ENCODE measurements at places on chromosomes 7 and 10. TPM values are rescaled to one million over a fixed set of nuclear protein-coding genes. Genes with fewer than 3 reads are reported as not detected.

DNA sequence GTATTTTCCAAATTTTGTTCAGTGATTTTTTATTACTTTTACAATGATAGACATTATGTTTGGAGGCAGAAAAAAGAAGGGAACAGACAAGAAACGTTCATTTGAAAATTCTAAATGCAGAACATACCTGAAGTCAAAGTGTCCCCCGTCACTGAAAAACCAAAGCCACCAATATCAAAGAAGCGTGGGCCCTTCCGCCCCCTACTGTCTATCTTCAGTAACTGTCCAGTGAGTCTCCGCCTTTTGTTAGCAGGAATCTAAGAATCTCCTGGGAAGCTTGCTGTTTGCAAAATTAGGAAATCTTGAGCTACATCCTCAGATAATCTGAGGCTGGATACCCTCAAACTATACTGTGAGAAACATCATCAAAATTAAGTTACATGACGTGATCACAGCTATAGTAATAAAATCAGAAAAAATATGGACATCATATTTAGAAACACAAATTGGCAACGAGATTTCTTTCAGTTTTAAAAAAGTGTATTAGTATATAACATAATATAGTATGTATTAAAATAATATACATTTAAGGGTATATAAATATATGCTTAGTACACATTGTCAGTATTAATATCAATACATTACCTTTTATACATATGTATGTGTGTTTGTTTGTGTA, 169.3 kb upstream of the AKR1E2 start:
- no peaks in the 10 kb centered on the region for H3K27me3 ChIP-seq
- no peak for DNase-seq
- no peak overlapping the region for H3K4me3 ChIP-seq
- H3K4me1 ChIP-seq, result peaks cover 31% of the 10 kb centered on the region

DNA sequence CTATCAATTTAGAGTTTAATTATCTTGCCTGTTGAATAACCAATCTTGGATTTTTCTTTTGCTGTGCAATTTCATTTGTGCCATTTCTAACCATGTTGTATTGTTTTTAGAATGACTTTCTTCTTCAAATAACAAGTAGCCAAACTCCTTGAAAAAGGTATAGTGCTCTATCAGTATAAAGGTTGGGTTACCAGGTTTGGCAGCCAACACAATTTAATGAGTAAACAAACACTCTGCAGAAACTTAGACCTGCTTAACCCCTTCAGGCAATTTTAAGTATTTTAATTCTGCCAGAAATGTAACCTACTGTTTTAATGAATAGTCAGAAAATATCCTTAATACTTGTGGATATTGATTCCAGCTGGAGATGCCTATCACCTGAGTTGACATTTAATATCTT, 299.8 kb downstream of the ARL4A start:
- H3K27ac ChIP-seq, result no peak overlapping the region
- H3K4me3 ChIP-seq, result no peak overlapping the region
- DNase-seq, result no peak
- no peaks in the 10 kb centered on the region for H3K36me3 ChIP-seq
- H3K4me1 ChIP-seq, result peaks cover 6% of the 10 kb centered on the region
- H3K27me3 ChIP-seq, result no peaks in the 10 kb centered on the region

DNA sequence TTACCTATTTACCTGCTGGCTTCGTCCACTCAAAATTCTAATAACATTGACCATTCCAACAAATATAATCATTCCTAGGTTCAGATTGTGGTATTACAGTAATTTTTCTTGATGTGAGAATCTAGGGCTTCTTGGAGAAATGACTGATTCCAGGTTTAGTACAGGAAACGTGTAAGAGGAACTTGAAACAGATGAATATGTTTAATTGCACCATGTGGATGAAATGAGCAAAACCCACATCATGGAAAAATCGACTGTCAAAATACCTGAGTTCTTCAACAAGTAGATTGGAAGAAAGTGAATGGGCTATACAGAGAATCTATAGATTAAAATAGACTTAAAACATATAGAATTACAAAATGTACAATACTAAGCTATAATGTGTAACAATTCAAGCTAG, 24.9 kb upstream of the OR9A4 start:
- H3K4me3 ChIP-seq, result no peak overlapping the region
- H3K36me3 ChIP-seq, result no peaks in the 10 kb centered on the region
- H3K4me1 ChIP-seq, result no peaks in the 10 kb centered on the region
- no peak overlapping the region for H3K27ac ChIP-seq
- DNase-seq, result no peak

- no peak overlapping the region for H3K4me3 ChIP-seq
- H3K4me1 ChIP-seq, result peaks cover 7% of the 10 kb centered on the region
- no peak for DNase-seq
- no peaks in the 10 kb centered on the region for H3K27me3 ChIP-seq
Observed at GRCh38 chr7:102073931-102074880, 212.5 kb upstream of the SH2B2 start.

DNA sequence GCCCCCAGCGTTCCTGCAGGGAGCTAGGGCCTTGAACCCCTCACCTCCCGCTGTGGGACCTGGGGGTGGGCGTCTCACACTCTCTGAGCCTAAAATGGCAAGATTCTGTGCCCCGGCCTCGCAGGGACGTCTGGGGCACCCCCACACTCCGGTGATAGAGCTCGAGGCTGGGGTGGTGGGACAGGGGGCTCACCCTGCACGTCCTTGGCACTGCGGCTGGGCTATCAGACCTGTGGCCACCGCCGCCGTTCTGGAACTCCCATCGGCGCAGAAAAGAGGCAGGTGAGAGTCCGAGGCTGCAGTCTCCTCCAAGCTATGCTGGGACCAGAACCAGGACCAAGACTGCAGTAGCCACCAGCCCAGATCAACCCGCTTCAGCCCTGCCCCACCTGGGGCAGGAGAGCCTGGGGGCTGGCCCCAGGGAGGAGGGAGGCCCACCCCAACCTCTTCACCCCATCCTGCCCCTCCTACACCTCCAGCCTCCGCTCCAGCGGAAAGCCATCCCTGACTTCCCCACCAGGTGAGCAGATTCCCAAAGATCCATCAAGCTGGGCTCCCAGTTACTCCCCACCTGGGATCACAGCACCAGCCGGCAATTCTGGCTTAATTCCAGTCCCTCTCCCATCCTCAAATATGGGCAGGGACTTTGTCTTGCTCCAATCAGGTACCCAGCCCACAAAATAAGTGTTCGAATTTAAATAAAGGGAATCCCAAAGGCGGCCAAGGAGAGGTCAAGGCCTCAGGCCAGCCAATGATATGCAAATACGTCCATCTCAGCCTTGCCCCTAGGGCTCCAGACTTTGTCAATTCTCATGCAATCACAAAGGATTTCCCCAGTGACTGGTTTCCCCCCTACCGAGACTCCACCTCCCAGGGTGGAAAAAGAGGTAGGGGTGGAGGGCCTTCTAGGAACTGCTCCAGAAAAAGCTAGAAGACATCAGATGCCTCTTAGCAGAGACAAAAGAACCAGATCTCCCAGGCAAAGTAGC, 16.4 kb downstream of the TNRC18 start:
- no peaks in the 10 kb centered on the region for H3K27me3 ChIP-seq
- peaks cover 14% of the 10 kb centered on the region for H3K36me3 ChIP-seq
- peaks cover 26% of the 10 kb centered on the region for H3K4me1 ChIP-seq
- DNase-seq, result no peak
- H3K27ac ChIP-seq, result peak overlapping the region; percentile 60
- H3K4me3 ChIP-seq, result no peak overlapping the region

- H3K36me3 ChIP-seq, result no peaks in the 10 kb centered on the region
- no peak overlapping the region for H3K27ac ChIP-seq
- no peak for DNase-seq
- no peaks in the 10 kb centered on the region for H3K4me1 ChIP-seq
- no peak overlapping the region for H3K4me3 ChIP-seq
Observed at GRCh38 chr10:62182595-62182994, 86.0 kb downstream of the RTKN2 start.

DNA sequence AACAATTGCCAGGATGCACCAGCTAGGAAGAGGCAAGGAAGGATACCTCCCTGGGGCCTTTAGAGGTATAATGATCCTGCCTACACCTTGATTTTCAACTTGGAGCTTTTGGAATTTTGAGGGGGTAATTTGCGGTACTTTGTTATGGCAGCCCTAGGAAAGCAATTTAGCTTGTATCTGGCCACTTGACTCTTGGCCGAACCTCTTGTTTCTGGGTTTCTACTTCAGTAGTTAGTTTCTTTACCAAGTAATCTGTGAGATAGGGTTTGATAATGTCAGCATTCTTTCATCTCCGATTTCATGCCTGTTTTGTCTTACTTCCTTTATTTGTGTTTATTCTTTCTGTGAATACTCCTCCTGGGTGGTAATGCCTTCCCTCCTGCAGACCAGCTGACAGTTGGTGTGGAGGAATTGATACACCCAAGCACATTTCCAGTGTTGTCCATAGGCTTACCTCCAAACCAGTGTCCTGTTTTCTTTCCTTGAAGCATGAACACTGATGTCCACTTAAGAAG, 163.7 kb downstream of the SND1 start:
- peaks cover 57% of the 10 kb centered on the region for H3K4me1 ChIP-seq
- no peaks in the 10 kb centered on the region for H3K27me3 ChIP-seq
- H3K4me3 ChIP-seq, result no peak overlapping the region
- DNase-seq, result no peak
- no peak overlapping the region for H3K27ac ChIP-seq

DNA sequence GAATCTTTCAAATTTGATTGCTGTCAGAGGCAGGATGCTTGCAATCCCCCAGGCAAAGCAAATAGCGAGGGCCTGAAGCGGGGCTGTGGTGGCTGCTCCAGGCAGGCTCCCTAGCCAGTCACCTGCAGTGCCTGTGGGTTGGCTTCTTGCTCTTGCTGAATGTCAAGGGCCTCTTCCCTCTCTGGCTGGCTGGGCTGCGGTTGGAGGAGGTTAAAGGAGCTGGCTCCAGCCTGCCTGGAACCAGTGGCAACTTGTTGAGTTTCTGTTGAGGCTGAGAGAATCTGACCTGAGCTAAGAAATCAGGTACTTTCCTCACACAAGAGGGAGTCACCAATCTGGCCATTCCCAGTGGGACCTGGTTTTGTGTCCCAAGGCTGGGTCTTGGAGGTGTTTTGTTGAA, 134.7 kb downstream of the TMEM178B start:
- no peak overlapping the region for H3K4me3 ChIP-seq
- H3K4me1 ChIP-seq, result no peaks in the 10 kb centered on the region
- H3K27me3 ChIP-seq, result peaks cover 4% of the 10 kb centered on the region

- H3K36me3 ChIP-seq, result no peaks in the 10 kb centered on the region
- no peaks in the 10 kb centered on the region for H3K27me3 ChIP-seq
- no peak overlapping the region for H3K27ac ChIP-seq
- no peak overlapping the region for H3K4me3 ChIP-seq
- peaks cover 7% of the 10 kb centered on the region for H3K4me1 ChIP-seq
Observed at GRCh38 chr10:129552119-129552518, 85.1 kb downstream of the MGMT start.

DNA sequence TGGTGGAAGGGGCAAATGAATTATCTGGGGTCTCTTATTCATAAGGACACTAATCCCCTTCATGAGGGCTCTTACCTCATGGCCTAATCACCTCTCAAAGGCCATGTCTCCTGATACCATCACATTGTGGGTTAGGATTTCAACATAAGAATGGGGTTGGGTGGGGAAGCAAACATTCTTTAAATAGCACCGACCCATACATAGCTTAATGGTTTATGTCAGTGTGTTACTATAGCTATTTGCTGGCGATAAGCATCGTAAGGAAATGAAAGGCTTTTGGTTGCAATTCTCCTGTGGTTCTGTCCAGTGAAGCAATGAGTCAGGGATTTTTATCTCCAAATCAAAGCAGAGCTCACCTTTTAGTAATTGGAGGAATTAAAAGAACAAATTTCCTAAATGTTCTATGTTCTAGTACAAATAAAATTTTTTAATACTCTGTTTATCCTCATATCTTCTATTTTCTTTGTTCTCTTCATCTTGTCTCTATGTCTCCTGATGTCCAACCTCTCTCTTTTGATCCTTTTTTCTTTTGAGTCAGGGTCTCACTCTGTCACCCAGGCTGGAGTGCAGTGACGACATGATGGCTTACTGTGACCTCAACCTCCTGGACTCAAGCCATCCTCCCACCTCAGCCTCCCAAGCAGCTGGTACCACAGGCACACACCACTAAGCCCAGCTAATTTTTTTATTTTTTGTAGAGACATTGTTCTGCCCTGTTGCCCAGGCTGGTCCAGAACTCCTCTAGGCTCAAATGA, 57.0 kb upstream of the GLCCI1 start:
- H3K4me3 ChIP-seq, result no peak overlapping the region
- DNase-seq, result no peak
- peaks cover 16% of the 10 kb centered on the region for H3K4me1 ChIP-seq
- H3K36me3 ChIP-seq, result no peaks in the 10 kb centered on the region
- H3K27ac ChIP-seq, result no peak overlapping the region

- peak overlapping the region; percentile 84 for H3K4me3 ChIP-seq
- DNase-seq, result no peak
- H3K4me1 ChIP-seq, result peaks cover 28% of the 10 kb centered on the region
- peak overlapping the region; percentile 81 for H3K27ac ChIP-seq
- peaks cover 2% of the 10 kb centered on the region for H3K36me3 ChIP-seq
Observed at GRCh38 chr10:27746397-27747095, 927 bp upstream of the MKX start.

- no peaks in the 10 kb centered on the region for H3K27me3 ChIP-seq
- H3K36me3 ChIP-seq, result no peaks in the 10 kb centered on the region
- DNase-seq, result no peak
- H3K27ac ChIP-seq, result no peak overlapping the region
Observed at GRCh38 chr10:34655286-34656170, 159.6 kb downstream of the PARD3 start.

GRCh38 chr10:111493024-111493625, 416.3 kb downstream of the ADRA2A start:
- no peak for DNase-seq
- H3K4me1 ChIP-seq, result no peaks in the 10 kb centered on the region
- H3K4me3 ChIP-seq, result no peak overlapping the region
- H3K36me3 ChIP-seq, result no peaks in the 10 kb centered on the region
- H3K27me3 ChIP-seq, result peaks cover 2% of the 10 kb centered on the region
- H3K27ac ChIP-seq, result no peak overlapping the region

DNA sequence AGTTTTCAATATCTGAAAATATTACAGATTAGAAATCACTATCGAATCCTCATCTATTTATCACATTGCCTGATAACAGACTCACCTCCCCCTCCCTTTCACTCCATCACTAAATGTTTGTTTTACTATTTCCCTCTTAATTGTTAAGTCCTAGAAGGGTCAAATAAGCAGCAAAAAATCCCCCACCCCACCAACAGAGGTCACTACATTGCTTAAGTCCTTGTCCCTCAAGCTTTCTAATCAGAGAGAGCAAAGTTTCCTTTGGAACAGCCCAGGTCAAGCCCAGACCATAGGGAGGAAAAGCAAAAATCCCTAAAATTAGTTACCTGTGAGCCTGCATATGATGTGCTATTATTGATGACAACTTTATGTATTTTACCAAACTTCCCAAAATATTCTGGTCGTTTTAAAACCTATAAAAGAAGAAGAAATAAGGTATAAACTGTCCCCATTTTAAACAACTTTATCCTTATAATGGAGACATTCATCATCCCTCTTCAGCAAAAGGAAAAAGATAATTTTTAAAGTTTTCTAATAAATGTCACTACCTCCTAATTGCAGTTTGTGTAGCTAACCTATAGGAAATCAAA, 95.0 kb downstream of the CNOT4 start:
- no peak for DNase-seq
- peaks cover 2% of the 10 kb centered on the region for H3K36me3 ChIP-seq
- no peak overlapping the region for H3K4me3 ChIP-seq
- H3K4me1 ChIP-seq, result no peaks in the 10 kb centered on the region
- no peak overlapping the region for H3K27ac ChIP-seq
- H3K27me3 ChIP-seq, result no peaks in the 10 kb centered on the region

- no peaks in the 10 kb centered on the region for H3K36me3 ChIP-seq
- no peak for DNase-seq
- no peaks in the 10 kb centered on the region for H3K4me1 ChIP-seq
Observed at GRCh38 chr10:123517426-123517825, 148.7 kb upstream of the GPR26 start.

The CLRN3 gene
- total RNA-seq, result not detected

The VSIR gene
- total RNA-seq, result 1.3 TPM

The NUDT5 gene
- total RNA-seq, result 51.8 TPM

The CRYGN gene
- total RNA-seq, result not detected

The SCART1 gene
- 2.4 TPM for total RNA-seq

The CTAGE15 gene
- total RNA-seq, result 0.23 TPM

Data from chondrocyte (in vitro differentiated cells).